Activated CD4-positive, alpha-beta T cell treated with anti-CD3 and anti-CD28 coated beads for 24 hours (primary cell): ENCODE measurements at places on chromosomes 13 and 19.

DNA sequence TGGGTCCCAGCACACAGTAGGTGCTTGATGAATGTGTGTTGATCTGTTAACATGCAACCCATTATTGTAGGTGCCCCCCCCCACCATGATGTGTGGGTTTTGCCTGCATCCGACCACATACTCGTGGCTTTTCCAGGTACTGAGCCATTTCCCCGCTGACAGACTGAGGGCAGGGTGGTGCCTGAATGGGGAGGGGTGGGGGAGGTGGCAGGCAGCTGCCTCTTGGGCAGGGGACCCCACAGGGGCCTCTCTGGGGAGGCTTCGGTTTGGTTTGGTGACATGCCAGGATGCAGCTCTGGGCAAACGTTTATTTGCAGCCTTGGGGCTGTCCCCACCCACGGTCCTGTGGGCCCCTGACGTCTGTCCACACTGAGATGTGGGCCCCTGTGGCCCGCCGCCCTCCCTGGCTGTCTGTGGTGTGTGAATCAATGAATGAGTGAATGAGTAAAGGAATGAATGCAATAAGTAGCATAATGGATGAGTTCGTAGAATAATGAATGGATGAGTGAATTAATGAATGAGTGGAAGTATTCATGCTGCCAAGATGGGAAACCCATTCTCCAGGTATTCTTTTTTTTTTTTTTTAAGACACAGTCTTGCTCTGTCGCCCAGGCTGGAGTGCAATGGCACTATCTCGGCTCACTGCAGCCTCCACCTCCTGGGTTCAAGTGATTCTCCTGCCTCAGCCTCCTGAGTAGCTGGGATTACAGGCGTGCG, 9.0 kb upstream of the JUND start:
- peak; percentile 90 for DNase-seq

DNA sequence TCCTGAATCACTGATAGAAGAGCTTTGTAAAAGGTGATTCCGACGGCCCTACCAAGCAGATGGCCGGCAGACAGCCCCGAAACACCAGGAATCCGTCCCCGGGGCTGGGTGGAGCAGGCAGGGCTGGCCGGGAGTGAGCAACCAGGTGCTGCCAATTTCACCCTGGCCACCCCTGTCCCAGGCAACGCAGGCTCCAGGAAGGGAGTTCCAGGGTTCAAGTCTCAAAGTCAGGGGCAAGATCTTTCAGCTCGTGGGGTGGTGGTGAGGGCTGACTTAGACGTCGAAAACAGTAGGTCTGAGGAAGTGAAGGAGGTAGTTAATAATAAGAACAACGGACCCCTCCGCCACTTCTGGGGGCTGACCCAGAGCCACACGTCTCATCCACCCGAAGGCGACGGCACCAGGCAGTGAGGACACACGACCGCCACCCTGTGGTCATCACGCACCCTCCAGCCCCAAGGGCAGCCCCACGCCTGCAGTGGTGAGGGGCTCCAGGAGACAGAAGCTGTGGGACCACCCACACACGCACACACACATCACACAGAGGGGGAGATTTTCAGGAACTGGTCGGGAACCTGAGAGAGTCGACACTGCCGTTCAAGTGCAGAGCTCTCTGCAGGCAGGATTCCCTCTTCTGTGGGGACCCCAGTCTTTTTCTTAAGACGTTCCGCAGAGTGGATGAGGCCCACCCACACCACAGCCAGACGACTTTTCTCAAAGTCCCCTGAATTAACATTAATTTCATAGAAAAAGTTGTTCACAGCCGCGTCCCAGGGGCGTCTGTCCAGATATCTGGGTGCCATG, 67.2 kb downstream of the SPACA7 start:
- no peak for DNase-seq

DNA sequence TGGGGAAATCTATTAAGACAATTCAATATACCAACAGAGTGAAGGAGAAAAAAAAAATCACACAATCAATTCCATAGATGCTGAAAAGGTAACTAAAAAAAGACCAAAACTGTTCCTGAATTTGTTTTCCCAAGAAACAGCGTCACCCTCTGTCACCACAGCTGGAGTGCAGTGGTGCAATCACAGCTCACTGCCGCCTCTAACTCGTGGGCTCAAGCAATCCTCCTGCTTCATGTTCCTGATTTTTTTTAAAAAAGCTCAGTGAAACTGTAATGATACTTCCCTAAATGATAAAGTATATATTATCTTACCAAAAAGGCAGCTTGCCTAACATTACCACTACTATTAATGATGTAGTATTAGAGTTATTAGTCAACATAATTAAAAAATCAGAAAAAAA, 19.6 kb upstream of the ZFP14 start:
- no peak for DNase-seq

DNA sequence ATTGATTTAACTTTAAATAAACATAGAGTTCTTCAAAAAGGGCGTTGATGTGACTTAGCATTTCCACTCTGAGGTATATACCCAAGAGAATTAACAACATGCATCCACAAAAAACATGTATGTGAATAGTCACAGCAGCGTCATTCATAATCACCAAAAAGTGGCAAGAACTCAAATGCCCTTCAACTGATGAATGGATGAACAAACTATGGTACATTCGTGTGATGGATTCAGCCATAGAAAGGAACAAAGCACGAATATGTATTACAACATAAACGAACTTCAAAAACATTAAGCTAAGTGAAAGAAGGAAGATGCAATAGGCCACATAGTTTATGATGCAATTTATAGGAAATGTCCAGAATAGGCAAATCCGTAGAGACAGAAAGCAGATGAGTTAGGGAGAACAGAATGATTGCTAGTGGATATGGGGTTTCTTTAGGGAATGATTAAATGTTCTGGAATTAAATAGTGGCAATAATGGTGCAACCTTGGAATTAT, 72.3 kb upstream of the UQCRFS1 start:
- no peak for DNase-seq

DNA sequence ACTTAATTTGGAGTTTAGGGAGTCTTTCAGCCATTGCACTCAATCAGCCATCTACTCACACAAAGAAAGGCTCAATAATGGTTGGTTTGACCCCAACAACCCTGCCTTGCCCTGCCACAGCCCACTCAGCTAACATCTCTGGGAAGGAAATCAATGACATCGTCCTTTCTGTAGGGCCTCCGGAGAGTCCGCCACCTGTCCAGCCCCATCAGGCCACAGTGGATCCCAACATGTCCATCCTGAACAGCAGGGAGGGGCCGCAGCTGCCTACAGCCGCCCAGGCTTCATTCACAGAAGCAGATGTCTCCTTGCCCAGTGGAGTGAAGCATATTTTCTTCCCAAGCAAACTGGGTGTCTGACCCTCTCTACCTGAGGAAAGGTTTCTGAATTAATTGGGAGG, 4.2 kb upstream of the CDX2 start:
- DNase-seq: no peak

DNA sequence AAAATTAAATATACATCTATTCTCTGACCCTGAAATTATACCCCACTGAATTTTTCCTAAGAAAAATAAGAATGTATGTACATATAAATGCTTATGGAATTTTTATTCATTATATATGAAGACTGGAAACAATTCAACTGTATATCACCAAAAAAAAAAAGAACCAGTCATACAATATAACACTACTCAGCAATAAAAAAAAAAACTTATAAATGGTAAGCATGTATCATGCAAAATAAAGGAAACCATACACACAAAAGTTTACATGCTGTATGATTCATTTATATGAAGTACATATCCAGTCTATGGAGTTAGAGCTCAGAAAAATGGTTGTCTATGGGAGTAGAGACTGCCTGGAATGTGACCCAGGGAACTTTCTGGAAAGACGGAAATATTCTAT, 199.4 kb upstream of the MIR17HG start:
- DNase-seq: no peak

DNA sequence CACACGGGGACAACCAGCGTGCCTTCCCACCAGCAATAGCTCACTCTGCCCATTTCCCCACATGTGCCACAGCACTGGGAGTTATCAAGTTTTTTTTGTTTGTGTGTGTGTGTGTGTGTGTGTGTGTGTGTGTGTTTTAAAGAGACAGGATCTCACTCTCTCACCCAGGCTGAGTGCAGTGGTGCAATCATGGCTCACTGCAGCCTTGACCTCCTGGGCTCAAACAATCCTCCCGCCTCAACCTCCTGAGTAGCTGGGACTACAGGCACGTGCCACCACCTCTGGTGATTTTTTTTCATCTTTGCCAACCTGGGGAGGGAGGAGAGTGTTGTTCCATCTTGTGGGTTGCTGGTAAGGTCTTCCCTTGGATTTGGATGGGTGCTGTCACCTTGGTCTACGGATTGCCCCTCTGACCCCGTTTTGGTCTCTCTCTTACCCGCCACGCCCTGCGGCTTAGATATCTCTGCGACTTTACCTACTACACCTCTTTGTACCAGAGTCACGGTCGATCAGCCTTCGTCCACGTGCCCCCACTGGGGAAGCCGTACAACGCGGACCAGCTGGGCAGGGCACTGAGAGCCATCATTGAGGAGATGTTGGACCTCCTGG, 22.6 kb downstream of the PGPEP1 start:
- DNase-seq: no peak

DNA sequence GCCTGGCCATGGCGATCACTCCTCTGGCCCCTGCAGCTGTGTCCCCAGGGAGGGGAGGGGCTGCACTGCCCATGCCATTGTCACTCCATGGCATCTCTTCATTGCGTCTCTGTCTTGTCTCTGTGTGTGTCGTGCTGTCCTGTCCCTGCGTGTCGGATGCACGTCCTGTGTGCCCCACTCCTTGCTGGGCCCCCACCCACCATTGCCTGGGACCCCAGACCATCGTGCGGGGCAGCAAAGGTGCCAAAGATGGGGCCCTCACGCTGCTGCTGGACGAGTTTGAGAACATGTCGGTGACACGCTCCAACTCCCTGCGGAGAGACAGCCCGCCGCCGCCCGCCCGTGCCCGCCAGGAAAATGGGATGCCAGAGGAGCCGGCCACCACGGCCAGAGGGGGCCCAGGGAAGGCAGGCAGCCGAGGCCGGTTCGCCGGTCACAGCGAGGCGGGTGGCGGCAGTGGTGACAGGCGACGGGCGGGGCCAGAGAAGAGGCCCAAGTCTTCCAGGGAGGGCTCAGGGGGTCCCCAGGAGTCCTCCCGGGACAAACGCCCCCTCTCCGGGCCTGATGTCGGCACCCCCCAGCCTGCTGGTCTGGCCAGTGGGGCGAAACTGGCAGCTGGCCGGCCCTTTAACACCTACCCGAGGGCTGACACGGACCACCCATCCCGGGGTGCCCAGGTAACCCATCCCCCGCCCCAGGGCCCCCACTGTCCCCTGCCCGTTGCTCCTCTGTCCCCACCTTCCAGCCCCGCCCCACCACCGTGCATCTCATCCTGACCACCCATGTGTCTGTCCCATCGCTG, 23.9 kb upstream of the NCCRP1 start:
- DNase-seq: no peak

GRCh38 chr13:109780845-109781383, 5.5 kb downstream of the IRS2 start:
- DNase-seq: no peak

DNA sequence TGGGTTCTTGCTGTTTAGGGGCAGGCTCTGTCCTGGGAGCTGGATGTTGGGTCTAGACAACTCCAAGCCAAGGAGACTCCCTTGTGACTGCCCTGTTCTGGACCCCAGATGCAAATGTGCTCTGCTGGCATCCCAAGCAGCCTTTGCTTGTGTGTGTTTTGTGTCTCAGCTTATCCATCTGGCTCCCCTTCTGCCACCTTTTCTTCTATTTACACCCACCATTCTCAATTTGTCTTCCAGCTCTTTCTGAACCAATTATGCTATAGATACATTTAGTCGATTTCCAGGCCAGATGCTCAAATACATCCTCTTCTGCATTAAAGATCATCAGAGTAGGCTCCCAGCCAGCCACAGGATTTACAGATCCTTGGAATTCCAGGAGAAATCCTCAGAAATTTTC, 115.0 kb upstream of the SLC7A1 start:
- no peak for DNase-seq

DNA sequence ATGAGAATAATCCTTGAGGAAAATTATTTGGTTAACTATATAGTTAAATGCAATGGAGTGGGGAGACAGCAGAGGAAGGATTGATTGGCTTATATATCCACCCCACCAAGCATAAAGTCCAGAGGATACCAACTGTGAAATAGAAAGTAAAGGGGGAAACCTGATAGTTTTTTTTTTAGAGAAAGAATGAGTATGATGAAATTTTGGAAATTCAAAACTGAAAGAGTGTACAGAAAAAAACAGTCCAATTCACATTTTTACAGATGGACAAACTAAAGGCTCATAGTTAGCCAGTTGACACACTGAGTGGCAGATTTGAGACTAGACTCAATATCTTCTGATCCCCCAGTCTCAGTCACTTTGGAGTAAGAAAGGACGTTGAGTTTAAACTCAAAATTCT, 51.1 kb downstream of the FNDC3A start:
- no peak for DNase-seq

DNA sequence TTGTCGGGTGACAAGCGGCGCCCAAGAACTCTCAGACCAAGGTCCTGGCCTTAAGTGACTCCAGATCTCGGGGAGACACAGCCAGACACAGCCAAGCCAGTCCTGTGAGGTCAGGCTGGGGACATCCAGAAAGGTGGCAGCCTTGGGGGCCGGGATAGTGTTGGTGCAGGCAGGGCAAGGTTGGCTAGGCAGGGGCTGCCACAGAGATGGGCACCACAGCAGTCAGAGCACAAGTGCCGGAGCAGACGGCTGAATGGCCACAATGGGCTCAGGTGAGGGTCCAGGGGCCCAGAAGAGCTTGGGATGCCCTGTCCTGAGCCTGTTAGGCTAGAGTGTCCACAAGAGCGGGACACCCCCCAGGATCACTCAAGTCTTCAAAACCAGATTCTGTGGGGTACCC, 32.2 kb downstream of the MAU2 start:
- DNase-seq: no peak

GRCh38 chr19:12806242-12807081, at the start of gene RNASEH2A:
Gene RNASEH2A, plus strand, starts transcription at chr19:12806584. Its CDS starts 90 bp downstream, at chr19:12806674.
- peak; percentile 84 for DNase-seq

GRCh38 chr13:91369441-91369831, 21.9 kb downstream of the MIR17HG start:
- DNase-seq: no peak

DNA sequence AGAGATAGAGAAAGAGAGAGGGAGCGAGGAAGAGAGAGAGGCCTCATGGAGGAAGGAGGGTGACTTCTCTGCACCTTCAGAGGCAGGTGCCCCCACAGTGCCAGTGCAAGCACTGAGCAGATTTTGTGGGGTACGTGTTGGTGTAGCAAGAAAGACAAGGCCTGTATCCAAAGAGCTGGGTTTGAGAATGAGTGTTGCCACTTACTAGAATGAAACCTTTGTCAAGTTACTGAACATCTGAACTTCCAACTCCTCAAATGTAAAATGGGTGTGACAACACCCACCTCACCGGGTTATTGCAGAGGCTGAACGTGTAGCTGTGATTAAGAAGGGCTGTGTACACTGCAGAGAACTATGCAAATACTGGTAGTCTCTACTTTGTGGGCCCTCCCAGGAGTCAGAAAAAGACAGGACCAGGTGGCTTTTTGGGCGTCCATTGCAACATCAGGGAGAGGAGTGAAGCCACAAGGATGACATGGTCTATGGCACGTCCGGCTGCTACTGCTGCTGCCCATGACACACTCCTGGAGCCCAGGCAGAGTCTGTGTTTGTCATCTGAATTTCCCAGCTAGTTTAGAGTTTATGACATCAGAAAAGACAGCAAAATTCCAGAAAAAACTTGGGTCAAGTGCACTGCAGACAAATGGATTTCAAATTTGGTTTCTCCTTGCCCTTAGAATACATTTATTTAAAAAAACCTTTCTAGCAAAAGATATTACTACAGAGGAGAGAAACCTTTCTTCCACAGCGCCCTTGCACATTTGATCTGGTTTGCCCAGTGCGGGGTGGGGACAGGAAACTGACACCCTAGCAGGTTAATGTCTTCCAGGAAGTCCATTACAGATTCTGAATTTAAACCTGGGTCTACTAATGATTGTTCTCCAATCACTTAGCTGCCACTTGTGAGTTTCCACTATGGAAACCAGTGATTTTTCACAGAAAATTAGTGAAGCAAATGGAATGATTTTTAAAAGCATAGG, 54.0 kb upstream of the ATP12A start:
- no peak for DNase-seq
